ENCODE measurements at places on chromosomes 2 and 18.

DNA sequence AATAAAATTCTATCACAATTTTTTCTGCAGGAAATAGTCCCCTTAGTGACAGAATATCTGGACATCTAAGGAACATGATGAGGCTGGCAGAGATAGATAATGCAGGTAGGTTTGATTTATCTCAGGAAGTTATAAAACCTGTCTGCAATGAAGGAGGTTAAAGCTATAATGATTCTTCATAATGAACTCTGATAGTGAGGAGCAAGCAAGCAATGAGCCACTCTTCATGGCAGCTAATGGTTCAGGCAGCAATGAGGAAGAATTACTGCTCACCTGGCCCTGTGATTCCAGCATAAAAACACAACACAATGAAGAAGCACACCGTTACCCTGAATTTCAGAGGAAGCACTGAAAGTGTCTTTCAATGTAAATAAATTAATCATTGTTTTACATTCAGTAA lies 599.6 kb upstream of the PKDCC start:
- no peak for DNase-seq

DNA sequence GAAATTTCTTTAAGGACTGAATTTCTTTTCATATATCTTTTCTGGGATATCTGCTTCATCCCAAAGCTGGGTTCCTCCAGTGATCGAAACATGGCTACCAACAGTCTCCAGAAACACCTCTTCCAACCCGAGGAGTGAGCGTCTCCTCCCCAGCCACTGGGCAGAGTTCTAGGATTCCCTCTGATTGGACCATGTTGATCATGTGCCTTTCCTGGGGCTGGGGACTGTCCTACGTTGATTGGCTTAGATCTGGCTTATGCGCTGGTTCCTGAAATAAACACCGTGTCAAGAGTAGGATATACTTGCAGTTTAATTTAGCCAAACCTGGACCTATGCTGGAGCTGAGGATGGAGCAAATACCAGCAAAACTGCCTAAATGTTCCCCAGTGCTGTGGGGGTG lies 55.5 kb upstream of the SLC16A14 start:
- DNase-seq: no peak

DNA sequence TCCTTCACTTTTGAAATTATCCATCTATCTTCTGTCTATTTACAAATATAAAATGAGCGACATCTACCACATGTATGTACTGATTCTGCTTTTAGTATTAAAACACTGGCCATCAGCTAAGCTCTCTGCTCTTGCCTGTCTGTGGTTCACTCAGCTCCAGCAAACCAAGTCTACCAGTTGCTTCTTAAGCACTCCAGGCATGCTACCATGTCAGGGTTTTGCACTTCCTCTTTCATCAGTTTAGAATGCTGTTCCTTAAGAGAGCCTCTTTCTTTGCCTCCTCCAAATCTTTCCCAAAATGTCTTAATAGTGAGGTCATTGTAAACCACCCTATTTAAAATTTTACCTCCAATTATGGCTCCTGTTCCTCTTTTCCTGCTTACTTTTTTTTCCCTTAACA lies 59.5 kb downstream of the SCN3A start:
- DNase-seq: no peak

DNA sequence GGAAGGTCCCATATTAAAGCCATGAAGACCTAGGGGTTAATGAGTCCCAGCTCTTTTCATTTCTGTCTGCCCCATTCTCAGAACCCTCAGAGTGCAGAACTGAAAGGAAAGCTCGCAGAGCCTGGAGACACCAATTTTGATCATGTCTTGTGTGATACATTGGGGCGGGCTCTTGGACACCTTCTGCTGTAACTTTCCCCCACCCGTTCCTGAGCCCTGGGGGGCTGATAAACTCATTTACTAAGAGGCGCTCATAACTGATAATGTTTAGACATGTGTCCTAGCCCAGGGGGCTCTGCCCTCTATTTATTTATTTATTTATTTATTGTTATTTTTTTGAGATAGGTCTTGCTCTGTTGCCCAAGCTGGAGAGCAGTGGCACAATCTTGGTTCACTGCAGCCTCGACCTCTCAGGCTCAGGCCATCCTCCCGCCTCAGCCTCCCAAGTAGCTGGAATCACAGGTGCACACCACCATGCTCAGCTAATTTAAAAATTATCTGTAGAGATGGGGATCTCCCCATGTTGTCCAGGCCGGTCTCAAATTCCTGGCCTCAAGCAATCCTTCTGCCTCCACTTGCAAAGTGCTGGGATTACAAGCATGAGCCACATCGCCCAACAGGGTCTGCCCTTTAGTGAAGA lies 72.4 kb upstream of the HAAO start:
- no peak for DNase-seq

- DNase-seq: no peak
These were observed 2.4 kb upstream of the TMEM178A start for GRCh38 chr2:39663187-39663930.

DNA sequence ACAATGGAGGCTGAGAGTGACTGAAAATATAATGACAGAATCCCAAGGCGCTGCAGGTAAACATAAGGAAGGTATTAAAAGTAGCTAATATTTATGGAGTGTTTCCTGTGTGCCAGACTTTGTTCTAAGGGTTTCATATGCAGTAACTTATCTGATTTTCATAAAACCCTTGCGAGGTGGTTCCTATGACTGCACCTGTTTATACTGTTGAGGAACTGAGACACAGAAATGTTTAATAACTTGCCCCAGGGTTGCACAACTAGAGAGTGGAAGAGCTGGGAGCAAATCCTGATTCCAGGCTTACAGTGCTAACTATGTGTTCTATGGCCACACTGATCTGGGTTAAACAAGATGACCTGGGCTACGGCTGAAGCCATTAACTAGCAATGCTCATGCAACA lies 2.4 kb downstream of the SP110 start:
- DNase-seq: no peak

DNA sequence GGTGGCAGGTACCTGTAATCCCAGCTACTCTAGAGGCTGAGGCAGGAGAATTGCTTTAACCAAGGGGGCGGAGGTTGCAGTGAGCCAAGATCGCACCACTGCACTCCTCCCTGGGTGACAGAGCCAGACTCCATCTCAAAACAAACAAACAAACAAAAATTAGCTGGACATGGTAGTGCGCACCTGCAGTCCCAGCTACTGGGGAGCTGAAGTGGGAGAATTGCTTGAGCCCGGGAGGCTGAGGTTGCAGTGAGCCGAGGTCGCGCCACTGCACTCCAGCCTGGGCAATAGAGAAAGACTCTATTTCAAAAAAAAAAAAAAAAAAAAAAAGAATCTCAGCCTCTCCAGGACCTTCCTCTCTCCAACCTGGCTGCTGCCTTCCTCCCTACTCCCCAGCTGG lies 20.1 kb downstream of the SRSF7 start:
- DNase-seq: no peak

GRCh38 chr2:237458519-237458918 lies 28.5 kb upstream of the MLPH start:
- DNase-seq: no peak

DNA sequence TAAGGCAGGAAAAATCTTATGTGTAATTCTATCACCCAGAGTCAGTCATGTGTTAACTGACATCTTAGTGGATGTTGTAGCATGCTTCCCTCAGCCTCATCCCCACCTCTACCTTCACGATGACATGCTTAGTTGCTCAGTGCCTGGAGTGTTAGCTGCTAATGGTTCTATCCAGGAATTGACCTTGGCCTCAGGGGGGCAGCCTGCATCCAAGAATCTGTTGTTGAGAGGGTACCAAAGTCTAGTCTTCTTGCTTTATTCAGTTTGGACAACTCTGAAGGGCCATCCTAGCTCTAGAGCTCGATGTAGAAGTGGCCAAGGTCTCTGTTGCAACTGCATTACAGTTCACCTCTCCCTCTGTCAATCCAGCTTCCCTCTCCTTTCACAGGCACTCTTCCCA lies 61.2 kb downstream of the ACYP2 start:
- no peak for DNase-seq

DNA sequence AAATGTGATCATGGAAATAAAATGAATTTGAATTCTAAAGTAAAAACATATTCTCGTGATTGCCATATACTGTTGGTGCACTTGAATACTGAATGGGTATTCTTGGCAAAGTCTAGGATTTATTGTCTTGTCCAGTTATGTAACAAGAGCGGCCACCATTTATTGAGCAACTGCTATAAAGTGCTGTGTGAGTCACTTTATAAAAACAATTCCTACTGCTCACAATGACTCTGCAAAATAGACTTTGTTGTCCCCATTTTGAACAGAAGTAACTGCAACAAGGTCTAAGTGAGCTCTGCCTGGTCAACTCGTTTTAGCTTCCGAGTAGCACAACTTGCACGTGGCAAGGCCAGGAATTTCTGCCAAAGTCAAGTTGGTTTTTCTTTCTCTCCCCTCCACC lies 995.6 kb upstream of the FANCL start:
- no peak for DNase-seq

DNA sequence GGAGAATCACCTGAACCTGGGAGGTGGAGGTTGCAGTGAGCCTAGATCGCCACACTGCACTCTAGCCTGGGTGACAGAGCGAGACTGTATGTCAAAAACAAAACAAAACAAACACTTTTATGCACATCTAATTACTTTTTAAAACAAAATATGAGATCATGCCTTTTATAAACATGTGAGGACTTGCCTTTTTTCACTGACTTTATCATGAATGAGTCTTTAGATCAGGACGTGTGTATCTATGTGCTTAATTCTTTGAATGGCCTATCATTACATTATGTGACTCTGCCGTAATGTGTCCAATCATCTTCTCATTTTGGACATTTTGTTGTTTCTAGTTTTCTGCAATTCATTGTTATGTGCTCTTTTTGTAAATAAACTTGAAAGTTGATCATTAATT lies 58.7 kb downstream of the FAM117B start:
- DNase-seq: no peak

DNA sequence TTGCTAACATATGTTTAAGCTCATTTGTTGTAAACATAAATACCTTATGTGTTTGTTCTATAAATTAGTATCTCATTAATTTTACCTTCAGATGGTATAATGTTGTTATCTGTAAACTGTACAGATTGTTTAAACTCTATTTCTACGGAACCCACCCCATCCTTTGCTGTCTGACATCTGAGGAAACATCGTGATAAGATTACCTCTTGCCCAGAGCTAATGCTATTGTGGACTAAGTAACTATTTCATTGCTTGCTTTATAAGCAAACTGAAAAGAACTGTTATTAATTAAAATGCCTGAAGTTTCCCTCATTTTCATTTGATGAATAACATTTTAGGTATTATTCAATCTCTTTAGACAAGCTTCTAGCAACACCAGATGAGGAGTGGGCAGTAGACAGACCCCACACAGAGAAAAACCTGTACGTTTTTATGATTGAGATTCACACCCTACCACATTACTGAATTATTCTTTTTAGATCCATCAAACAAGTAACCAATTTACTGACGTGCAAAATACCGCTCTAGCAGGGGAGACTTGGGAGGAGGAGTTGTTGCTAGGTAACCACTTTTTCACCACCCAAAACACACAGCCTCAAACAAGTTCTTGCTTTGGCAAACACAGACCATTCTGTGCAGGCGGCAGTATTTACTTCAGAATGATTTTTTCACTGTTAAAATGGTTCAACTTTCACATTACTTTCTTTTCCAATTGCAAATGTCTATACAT lies 1.9 kb upstream of the SYT4 start:
- DNase-seq: no peak

- DNase-seq: no peak
These were observed 593.1 kb downstream of the TMX3 start for GRCh38 chr18:68121826-68122225.

DNA sequence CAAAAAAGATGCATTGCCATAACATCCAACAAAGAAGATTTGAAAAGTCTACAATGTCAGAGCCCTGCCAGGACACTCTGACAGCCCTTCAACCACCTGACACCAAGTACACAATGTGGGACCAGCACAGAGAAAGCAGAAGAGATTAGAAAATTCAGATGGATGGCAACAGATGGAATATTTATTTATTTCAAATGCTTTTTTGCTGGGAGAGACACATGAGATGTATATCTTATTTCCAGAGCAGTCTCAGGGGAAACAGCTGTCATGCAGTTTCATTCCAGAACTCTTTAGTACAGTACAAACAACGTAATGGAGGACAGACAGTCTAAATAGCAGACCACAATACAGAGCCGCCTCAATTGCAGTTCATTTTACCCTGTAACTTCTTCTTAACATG lies 110.1 kb downstream of the MAIP1 start:
- DNase-seq: no peak

DNA sequence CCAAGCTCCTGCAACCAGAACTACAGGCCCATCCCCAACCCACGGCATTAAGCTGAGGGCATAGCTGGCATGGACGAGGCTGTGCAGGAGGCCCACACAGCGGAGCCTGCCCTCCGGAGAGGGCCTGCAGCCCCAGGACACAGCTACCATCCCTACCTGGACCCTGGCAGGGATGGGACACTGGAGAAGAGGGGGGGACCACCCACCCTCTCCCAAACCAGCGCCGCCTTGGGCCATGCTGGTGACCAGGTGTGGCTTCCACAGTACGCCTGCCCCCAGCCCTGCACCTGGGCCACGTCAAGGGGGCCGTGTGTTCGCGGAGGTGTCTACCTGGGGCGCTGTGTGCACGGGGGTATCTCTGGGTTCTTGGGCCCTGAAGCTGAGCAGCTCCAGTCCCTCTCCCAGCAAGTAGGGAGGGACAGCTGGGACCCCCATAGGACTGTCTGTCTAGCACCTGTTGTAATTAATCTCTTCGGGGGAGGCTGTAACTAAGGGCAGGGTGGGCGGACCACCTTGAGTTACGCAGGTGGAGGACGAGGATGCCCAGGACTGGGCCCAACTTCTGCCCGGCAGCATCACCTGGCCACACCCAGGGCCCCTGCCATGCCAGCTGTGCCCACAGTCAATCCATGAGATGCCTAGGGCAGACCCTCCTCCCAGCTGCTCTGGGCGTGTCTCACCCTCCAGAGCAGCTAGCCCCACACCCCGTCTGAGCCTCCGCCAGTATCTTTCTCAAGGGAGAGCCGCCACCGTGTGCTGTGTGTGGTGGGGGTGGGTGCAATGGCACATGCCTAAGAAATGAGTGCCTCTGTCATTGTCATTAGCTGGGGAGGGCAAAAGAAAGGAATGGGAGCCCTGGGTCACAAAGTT lies 18.3 kb downstream of the HS6ST1 start:
- no peak for DNase-seq

DNA sequence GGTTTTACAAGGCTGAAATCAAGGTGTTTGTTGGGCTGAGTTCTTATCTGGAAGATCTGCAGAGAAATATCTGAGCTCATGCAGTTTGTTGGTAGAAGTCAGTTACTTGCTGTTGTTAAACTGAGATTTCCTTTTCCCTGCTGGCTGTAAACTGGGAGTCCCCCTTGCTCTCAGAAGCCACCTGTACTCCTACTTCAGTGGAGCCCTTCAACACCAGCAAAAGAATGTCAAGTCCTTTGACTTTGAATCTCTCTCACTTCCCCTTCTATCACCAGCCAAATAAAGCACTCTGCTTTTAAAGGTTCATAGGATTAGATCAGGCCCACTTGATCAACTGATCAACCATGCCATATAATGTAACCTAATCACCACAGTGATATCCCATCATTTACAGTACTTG lies 252.2 kb upstream of the CDH7 start:
- no peak for DNase-seq

DNA sequence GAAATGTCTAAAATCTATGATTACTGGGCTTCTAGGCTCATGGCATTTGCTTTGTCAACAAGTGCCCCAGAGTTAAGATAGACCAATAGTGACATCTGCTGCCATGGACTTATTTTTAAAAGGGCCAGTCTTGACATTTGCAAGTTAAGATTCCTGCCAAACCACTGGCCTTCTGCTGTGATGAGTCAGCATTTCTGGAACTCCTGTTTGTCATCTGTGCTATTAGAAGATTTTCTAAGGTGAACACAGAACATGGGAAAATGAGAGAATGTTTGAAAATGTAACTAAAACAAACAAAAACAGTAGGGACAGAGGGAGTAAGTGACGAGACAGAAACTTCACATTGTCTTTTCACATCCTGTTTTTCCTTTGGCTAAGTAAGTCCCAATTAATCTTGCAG lies 93.7 kb upstream of the WDR75 start:
- no peak for DNase-seq

Data from T-helper 1 cell (primary cell).